ENCODE measurements at places on chromosomes 7 and 10. TPM values are rescaled to one million over a fixed set of nuclear protein-coding genes. Genes with fewer than 3 reads are reported as not detected.

DNA sequence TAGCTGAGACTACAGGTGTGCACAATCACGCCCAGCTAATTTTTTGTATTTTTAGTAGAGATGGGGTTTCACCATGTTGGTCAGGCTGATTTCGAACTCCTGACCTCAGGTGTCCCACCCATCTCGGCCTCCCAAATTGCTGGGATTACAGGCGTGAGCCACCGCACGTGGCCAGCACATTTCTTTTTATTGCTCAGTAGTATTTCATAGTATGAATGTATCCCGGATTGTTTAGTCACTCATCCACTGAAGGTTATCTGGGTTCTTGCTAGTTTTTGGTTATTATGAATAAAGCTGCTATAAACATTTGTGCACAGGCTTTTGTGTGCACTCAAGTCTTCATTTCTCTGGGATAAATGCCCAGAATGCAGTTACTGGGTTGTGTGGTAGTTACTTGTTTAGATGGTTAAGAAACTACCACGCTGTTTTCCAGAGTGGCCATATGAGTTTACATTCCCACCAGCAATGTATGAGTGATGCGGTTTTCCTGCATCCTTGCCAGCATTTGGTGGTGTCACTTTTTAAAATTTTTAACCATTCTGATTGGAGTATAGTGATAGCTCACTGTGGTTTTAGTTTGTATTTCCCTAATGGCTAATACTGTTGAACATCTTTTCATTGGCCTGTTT, 275.8 kb upstream of the LYZL1 start:
- no peak for DNase-seq

GRCh38 chr10:100693821-100694220, 51.6 kb upstream of the PAX2 start:
- no peak for DNase-seq

DNA sequence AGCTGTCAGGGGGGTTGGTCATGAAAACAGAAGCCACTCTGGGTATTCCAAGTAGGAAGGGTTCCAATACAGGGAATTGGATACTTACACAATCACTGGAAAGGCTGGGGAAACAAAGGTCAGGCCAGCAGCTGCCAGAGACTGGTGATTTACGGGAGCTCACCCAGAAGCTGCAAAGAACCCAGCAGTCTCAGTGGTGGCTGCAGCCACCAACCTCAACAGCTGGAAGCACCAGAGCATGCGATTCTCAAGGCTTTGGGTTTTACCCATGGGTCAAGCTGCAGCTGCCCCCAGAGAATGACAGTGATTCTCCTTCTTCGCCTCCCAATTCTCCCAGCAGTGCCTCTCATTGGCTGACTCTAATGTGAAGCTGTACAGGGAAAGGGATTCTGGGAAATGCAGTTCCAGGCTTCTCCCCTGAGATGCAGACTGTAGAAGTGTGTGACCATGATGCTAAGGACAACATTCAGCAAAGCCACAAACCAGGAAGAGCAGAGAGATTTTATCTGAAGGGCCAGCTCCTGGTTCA, 107.2 kb upstream of the TCF7L2 start:
- no peak for DNase-seq

- DNase-seq: no peak
Observed at GRCh38 chr10:37495415-37495814, 362.0 kb downstream of the ZNF248 start.

- DNase-seq: no peak
Observed at GRCh38 chr7:107815254-107815882, 12.3 kb upstream of the SLC26A3 start.

- DNase-seq: no peak
Observed at GRCh38 chr7:3517344-3517743, 216.3 kb downstream of the SDK1 start.

DNA sequence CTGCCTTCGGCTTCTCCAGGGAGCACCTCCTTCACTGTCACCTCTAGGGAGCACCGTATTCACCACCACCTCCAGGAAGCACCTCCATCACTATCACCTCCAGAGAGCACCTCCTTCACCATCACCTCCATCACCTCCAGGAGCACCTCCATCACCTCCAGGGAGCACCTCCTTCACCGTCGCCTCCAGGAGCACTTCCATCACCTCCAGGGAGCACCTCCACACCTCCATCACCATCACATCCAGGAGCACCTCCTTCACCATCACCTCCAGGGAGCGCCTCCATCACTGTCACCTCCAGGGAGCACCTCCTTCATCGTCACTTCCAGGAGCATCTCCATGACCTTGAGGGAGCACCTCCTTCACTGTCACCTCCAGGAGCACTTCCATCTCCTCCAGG, 102.3 kb downstream of the DNAJB6 start:
- no peak for DNase-seq

Gene CALHM3
- total RNA-seq: not detected

Gene HNRNPF
- 66.2 TPM for total RNA-seq

Gene MOGAT3
- not detected for total RNA-seq

Gene PPP1R17
- total RNA-seq: not detected

Measured in fibroblast of the aortic adventitia (primary cell).